ENCODE measurements at places on chromosomes 4 and X. TPM values are rescaled to one million over a fixed set of nuclear protein-coding genes. Genes with fewer than 3 reads are reported as not detected.
A peak's percentile ranks its signal among the peaks of the same experiment; 100 is the strongest.

GRCh38 chr4:150970685-150971151, 44.4 kb downstream of the LRBA start:
- DNase-seq, result no peak

GRCh38 chrX:134798472-134798871, 140.2 kb upstream of the PLAC1 start:
- no peak for DNase-seq

DNA sequence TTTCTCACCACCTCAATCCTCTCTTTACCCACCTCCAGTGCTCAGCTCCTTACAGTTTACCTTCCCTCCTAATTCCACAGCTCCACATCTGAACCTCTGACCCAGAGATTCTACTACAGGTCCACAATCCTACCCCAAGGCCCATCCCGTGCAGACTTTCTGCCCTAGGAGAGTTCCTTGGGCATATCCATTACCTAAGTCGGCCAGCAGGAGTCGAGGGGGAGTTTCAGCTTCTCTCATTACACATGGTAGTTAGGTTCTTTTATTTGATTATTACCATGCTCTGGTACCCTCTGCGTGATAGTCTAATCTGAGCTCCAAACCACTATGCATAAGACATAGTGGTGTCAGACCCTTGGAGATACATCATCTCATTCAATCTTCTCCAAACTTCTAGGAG, 117.9 kb downstream of the SH3RF1 start:
- DNase-seq, result no peak

GRCh38 chr4:76029300-76029699, 6.0 kb upstream of the CXCL10 start:
- DNase-seq, result no peak

- DNase-seq, result peak; percentile 21
Measured at GRCh38 chr4:81635739-81636138, 164.0 kb upstream of the RASGEF1B start.

- no peak for DNase-seq
Measured at GRCh38 chr4:189656641-189657040, 284.0 kb upstream of the FRG1 start.

- DNase-seq, result peak; percentile 41
Measured at GRCh38 chr4:174604198-174604597, 81.9 kb upstream of the HPGD start.

PCDH18 gene
- 106 TPM for total RNA-seq

BEX5 gene
- total RNA-seq, result 1.3 TPM

DNA sequence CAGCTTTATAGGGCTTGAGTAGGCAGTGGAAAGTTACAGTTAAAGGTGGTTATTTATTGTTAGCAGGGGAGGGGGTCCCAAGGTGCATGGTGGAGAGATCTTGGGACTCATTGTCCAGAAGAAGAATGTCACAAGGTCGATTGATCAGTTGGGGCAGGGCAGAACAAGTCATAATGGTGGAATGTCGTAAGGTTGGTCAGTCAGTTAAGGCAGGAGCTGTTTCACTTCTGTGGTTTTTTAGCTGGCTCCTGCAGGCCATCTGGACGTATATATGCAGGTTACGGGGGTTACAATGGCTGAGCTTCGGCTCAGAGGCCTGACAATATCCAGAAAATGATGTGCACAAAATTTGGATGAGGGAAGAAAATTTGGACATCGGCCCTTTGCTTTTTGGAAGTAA, 7.1 kb downstream of the OFD1 start:
- no peak for DNase-seq

GRCh38 chr4:11440481-11441193, 11.9 kb upstream of the HS3ST1 start:
- DNase-seq, result no peak

- DNase-seq, result no peak
Measured at GRCh38 chr4:113657586-113658233, 103.8 kb downstream of the CAMK2D start.

DNA sequence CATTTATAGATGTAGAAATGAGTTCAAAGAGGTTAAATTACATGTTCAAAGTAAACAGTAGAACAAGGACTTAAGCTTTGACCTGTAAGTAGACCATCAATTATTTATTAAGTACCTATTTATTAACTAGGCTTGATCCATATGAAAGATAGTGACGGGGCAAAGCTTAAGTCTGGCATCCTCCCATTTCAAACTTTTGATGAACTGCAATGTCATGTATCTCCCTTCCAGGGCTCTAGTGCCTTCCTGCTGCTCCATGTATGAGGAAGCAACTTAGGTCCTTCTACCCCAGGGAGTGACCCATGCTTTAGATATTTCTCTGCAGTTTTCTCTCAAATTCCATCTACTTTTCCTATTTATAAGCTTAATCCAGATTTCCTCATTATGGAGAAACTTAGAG, 31.9 kb upstream of the ANTXR2 start:
- DNase-seq, result no peak

GATA1 gene
- not detected for total RNA-seq

DNA sequence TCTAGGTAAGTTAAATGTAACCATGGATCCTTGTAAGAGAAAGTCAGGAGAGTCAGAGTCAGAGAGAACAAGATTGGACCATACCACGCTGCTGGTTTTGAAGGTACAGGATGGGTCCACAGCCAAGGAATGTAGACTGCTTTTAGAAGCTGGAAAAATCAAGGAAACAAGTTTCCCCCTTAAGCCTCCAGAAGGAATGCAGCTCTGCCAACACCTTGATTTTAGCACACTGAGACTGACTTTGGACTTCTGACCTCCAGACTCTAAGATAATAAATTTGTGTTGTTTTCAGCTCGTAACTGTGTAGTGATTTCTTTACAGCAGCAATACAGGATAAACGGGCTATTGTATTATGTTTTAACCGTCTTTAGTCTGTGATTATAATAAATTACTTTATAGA, 108.0 kb upstream of the USP38 start:
- DNase-seq, result no peak

- DNase-seq, result peak; percentile 4
Measured at GRCh38 chr4:84050015-84050414, 449.1 kb downstream of the NKX6-1 start.

GRCh38 chr4:70772929-70773555, 51.3 kb downstream of the RUFY3 start:
- DNase-seq, result no peak

DNA sequence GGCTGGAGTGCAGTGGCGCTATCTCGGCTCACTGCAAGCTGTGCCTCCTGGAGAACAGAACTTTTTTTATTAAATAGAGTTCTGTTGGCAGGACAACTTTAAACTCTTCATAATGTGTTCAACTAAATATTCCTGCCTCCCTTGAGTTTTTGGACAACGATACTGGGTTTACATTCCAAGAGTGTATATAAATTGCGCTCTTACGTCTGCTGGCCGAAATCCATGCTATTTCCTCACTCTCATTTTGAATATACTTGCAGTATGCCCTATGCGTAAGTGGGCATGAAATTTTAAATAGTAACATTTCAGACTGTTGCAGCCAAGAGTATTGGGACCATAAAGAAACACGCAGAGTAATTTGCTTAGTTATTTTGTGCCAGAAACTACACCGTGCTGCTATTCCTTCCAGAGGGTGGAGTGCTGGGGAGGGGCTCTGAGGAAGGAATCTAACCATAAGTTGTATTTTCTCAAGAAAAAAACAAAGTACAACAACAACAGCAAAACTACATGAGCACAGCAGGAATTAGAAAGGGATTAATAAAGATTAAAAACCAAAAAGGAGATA, 480.0 kb downstream of the NLGN4X start:
- no peak for DNase-seq

- no peak for DNase-seq
Measured at GRCh38 chr4:18021470-18021719, 160 bp downstream of the LCORL start.

DNA sequence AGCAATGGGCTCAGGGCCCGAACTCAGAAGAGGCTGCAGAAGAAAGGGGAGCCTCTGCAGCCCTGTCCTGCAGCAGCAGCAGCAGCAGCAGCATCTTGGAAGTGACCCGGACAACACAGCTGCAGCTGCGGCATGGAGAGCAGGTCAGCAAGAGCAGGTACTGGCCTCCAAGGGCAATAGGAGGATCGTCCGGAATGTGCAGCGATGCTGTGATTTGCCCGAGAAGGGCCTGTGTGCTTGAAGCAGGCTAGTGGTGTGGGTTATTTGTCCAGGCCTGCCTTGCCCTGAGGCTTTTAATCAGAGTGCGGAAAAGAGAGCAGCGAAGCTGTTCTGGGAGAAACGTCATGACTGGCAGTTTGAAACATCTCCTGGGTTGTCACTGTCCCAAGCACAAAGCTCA, 126.0 kb downstream of the F11 start:
- DNase-seq, result no peak

DNA sequence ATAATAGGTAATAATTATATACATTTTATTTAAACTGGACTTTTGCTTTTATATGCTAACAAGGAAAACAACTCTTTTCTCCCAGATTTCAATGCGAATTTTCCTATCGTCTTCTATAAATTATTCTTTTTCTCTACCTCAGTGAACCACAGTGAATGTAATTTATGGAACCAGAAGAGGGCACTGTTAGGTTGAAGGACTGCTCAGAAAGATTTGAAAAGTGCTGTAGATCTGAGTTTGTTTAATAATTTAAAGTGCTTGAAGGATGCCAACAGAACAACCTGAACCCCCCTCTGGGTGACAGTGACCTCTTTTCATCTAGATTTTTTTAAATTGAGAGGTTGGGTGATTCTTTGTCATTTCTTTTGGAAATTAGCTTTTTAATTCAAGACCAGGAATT, 54.9 kb downstream of the PHOX2B start:
- peak; percentile 62 for DNase-seq

DNA sequence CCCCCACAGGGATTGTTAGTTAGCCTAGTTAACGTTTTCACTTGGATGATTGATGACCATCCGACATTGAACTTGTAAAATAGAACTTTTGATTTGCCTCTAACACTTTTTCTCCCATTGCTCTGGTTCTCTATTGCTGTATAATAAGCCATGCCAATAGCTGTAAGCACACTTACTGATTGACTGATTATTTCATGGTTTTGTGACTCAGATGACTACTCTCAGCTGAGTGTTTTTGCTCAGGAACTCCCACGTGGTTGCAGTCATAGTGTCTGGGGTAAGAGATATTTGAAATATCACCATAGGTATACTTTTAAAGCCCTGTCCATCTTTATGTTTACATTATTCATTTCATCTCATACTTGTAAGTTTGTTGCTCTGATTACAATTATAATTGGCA, 1285.5 kb downstream of the STIM2 start:
- no peak for DNase-seq

ANXA3 gene
- total RNA-seq, result 0.35 TPM

- no peak for DNase-seq
Measured at GRCh38 chr4:6441758-6442157, 30.7 kb downstream of the PPP2R2C start.

DNA sequence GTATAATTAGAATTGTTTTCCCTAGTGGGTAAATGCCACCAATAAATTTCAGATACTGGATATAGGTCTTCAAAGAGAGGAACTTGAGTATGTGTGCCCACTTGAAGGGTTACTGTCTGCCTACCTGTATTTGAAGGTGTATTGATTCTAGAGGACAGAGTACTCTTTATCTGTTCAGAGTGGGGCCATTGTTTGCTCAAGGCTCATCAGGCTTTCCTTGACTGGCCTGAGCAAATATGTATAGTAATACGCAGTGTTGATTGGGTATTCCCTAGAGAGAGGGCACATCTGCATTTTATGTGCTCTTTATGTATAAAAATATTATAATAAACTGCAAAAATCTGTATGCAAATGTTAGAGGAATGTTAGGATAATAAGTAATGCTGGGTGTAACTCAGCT, 23.7 kb downstream of the RP2 start:
- no peak for DNase-seq

DNA sequence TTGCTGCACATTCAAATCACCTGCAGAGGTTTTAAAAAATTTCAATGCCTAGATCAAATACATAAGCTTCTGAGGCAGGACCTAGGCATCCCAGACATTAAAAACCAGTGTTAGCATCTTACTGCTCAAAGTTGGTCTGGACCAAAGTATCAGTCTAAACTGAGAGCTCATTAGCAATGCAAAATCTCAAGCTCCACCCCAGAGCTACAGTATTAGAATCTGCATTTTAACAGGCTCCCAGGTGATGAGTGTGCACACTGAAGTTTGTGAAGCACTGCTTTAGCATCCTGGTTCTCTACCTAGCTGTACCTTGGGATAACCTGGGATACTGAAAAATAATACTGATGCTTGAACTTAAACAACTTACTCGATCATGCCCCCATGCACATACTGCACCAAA, 96.0 kb downstream of the PRRG1 start:
- no peak for DNase-seq

MTNR1A gene
- total RNA-seq, result not detected

DNA sequence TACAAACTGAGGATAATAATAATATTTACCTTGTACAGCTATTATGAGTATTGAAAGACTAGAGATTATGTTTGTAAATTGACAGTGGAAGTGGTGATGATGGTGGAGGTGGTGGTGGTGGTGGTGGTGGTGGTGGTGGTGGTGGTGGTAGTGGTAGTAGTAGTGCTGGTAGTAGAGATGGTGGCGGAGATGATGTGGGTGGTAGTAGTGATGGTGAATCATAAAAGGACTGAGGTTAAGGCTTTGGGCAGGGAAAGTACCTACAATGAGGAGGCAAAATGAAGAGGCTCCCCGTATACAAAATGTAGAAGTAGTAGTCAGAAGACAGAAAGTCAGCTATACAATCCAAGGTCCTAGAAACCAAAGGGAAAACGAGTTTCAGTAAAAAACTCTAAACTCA, 214.1 kb downstream of the BCOR start:
- DNase-seq, result no peak

DNA sequence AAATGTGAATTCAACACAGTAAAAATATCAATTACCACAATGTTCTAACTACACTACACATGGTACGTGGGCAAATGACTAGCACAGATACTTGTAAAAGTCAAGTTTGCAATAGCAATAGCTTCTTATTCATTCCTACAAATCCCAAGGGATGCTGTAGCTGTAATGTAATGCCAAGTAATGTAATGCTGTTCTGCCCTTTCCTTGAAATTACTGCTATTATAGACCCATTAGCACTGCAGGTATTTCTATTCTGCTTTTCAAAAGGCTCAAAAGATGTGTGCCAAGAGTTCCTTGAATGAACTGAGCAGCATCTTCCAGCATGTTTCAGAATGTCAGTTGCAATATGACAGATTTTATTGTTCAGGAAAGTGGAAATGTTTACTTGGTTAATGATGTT, 129.9 kb upstream of the BANK1 start:
- no peak for DNase-seq

BBS12 gene
- total RNA-seq, result 4.1 TPM

DNA sequence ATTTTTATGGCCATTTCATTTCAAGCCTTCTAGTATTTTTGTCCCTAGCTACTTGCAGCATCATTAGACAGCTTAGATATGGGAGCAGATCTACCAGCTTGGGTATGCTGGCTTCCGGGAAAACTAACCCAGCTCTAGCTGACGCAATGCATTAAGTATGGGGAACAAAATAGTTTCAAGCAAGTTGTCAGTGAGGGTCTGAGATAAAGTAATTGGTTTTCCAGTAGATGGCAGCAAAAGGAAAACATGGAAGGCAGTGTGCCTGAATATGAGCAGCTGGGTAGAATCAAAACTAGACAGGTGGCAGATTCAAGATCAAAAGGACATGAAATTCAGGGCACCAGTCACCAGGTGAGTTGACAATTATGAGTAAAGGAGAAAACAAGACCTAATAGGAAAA, 340.9 kb upstream of the CTSO start:
- peak; percentile 88 for DNase-seq
